AG10803 (cell line): ENCODE measurements at places on chromosomes 7 and 10.

DNA sequence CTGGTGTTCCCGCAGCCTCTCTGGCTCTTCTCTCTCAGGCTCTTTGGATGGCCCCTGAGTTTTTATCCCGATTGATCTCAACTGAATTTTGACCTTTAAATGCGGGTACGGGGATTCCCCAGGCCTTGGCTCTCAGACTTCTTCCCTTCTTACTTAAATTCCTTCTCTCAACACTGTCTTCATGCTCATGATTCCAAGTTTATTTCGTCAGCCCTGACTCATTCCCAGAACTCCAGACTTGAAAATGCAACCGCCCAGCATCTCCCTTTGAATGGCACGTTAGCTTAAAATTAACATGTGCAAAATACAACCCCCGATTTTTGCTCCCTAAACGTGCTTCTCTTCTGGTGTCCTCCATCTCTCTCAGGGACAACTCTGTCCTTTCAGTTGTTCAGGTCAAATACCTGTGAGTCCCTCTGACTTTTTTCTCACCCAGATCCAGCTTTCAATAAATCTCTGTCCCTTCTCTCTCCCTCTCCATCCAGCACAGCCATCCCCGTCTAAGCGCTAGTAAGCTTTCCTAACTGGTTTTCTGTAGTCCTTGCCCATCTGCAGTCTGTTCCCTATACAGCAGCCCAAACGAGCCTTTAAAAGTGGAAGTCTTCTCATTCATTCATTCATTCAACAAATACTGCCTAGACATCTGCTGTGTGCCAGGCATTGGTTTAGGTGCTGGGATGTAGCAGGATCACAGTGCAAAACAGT, 7.1 kb downstream of the HECW1 start:
- peak; percentile 90 for DNase-seq

DNA sequence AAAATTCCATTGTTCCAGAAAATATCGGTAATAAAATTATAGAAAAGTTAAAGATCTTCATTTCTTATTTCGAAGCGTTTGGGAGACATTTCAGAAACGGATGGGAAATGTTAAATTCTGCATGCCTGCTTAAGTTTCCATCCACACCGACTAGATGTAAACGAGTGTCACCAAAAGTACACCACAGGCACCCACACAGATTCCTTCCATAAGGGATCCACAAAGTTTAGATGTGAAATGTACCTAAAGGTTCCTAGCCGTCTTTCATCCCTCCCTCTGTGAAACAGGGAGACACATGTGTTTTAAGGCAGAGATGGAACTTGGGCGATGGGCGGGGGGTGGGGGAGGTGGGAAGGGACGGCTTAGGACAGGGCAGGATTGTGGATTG, 621 bp upstream of the CAV1 start:
- DNase-seq: no peak

DNA sequence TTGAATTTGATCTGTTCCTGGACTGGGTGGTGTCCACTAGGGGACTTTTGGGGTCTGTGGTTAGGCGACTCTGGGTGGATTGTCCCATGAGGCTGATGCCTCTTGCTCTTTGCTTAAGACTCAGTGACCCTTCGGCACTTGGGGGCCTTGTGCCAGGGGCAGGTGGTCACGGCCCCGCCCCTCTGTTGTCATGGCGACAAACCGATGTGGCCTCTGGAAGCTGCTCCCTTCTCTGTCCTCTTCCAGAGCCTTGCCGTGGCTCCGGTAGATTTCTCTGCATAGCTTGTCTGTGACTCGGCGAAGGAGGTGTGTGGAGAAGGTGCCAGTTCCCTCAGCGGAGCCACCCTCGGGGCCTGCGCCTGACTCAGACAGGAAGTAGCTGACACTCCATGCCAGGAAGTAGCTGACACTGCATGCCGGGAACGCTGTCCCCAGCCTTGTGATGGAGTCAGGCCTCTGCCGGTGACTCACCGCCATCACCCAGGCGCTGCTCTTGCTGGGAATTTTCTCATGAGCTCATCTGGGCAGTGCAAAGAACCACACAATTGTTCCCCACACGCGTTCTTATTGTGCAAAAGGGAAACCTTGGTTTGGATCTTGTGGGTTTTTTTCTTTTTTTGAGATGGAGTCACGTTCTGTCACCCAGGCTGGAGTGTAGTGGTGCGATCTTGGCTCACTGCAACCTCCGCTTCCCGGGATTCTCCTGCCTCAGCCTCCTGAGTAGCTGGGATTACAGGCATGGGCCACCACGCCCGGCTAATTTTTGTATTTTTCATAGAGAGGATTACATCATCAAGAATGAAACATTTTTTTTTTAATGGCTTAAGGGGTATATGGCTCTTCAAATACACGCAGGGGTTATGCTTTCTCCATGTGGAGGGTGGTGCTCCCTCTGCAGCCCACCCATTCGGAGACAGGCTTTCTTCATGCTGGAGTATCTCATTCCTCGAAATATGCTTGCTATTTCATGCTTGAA, 72.6 kb downstream of the PFKFB3 start:
- DNase-seq: peak; percentile 99

- DNase-seq: peak; percentile 83
These were observed at the start of gene MICALL2 for GRCh38 chr7:1458683-1459511. MICALL2 (minus strand) TSS chr7:1459470; CDS start chr7:1459326, 144 bp downstream.
